ENCODE measurements at places on chromosomes 1 and 21.
A peak's percentile ranks its signal among the peaks of the same experiment; 100 is the strongest.

DNA sequence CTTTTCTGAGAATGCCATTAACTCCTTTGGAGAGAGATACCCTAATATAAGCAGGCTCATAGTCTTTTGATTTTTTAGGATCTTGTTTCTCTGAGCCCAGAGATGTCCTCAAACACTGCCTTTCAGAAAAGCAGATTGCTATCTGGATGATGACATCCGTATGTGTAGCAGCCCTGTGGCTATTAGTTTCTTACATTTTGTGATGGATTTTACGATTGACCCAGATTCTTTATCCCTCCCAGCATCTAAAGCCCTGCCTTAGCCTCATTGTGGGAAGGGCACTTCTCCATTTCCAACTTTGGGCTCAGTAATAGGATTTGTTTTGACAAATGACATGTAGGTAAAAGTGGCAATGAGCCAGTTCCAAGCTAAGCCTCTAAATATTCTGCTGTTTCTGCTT, 300.3 kb downstream of the TTLL7 start:
- no peak for DNase-seq

- no peak for DNase-seq
Measured at GRCh38 chr1:208513799-208514198, 269.6 kb upstream of the PLXNA2 start.

GRCh38 chr1:206516728-206516990, 9.3 kb downstream of the RASSF5 start:
- DNase-seq = no peak

- DNase-seq = no peak
Measured at GRCh38 chr21:41972511-41973205, 18.8 kb upstream of the C2CD2 start.

- no peak for DNase-seq
Measured at GRCh38 chr1:236407059-236407458, 13.0 kb downstream of the EDARADD start.

DNA sequence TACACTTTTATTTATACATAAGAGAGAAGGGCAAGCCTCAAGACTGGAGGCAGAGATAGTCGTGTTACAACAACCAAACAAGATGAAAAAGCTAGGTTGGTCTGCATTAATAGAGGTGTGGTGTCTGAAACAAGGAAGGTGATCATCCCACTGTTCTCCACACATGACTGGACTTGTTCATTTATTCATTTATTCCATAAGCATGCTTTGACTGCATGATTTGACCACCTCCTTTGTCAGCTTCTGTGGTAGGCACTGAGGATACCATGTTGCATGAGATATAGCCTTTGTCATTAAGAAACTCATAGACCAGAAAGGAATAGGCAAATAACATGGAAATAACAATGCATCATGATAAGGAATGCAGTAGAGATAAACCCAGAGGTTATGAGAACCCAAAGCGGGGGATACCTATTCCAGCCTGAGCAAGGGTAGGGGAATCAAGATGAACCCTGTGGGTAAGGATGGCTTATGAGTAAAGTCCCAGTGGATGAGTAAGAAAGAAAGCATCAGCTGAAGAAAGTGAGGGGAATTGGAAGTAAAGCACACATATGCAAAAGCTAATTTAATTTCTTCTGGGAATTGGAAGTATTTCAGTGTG, 173.7 kb upstream of the FGGY start:
- no peak for DNase-seq

DNA sequence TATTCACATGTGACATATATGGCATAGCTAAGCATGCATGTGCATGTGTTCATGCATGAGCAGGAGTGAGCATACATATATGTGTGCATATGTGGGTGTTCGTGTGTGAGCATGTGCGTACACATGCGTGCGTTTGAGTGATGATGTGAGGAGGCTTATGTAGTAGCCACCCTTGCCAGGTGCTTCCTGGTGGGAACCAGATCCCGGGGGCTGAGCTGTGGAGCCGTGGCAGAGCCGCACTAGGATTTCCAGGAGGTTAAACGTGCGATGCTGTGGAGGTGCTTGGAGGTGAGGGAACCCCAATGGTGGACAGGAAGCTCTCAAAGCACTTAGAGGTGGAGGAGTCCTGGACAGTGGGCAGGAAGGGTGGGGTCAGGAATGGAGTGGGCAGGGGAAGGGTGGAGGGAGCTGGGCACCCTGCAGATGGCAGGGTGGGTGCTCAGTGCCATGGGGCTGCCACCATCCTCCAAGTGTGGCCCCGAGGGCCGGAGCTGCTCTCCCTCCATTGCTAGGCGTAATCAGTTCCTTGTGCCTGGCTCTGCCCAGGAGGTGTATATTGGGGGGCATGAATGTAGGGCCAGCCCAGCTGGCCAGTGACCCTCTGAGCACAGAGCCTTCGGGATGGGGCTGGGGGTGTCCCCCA, 48.5 kb downstream of the COL18A1 start:
- DNase-seq = no peak

- no peak for DNase-seq
Measured at GRCh38 chr1:201916649-201917249, 28.1 kb downstream of the SHISA4 start.

- peak; percentile 63 for DNase-seq
Measured at GRCh38 chr1:28601696-28602095, 9.6 kb downstream of the RAB42 start.

DNA sequence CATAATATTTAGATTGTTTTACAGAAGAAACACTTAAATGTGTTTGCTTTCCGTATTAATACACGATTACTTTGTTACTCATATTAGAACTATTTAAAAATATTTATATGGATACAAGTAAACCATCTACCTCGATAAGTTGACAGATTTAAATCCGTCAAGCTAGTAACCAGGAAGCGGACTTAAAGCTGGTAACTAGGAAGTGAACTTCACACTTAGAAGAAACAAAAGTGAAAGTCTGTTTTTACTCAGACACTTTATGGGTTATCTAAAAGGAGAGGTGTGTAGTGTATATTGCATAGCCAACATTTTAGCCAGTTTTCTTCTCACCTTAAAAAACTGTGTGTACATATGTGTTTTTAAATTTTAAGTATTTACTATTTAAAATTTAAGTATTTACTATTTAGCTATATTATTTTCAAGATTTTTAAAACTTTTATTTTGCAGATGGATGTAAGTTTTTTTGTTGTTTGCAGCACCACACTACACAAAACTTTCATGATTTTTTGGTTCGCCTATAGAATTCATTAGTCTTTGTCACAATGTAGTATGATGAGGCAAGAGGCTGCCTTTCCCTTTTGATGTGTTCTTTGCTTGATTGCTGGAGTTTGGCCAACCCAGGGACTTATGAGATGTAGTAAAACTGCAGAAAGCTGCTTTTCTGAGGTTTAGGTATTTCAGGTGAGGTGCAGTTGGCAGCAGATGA, 2.7 kb downstream of the USP25 start:
- DNase-seq = no peak

DNA sequence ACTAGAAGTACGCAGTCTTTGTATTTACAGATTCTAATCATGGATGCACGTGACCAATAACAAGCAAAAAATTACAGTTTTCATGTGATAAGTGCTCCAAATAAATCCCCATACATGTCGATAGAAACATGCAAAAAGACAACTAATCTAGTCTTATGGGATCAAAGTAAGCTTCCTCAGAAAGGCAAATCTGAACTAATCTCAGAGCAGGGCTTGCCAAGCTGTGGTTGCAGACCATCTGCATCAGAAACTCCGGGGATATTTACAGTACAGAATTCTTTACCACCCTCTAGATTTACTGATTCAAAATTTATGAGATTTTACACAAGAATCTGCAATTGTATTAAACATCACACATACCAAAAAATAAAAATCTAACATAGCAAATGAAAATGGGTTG, 1435.5 kb downstream of the MRPL39 start:
- DNase-seq = no peak

- no peak for DNase-seq
Measured at GRCh38 chr1:3671371-3672180, 19.3 kb downstream of the TP73 start.

DNA sequence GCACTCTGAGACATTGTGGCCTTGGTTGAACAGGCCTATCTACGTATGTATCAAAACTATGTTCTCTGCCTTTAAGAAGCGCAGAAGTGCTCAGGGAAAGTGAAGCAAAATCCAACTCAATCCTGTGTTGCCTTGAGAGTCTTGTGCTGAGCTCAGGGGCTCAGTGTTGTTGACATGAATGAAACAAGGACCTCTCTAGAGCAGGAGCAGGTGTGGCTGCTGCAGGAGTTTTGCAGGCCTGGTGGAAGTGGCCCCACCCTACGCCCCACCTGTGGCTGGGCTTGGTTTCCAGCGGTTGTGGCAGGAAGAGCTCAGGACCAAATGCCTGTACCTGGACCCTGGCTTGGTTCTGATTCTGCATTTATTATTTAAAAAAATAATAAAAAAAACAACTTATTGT, 20.9 kb downstream of the CA6 start:
- DNase-seq = no peak

- DNase-seq = no peak
Measured at GRCh38 chr1:16981269-16981849, 939 bp upstream of the MFAP2 start.

DNA sequence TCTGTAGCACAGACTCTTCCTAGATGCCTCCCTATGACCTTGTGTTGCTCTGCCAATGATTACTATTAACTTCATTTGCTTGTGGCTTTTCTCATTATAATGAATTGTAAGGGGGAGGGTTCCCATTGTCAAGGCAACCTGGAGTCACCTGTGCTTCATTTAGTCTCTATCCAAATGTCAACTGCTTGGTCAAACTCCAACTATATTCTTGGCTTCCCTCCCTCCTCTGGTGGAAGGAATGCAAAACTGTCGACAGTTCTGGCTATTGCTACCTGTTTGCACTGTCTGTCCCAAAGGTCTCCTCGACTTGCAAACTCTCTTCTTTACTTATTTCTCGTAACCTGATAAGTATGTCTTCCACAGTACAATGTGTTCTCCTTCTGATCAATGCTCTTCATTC, 100.3 kb downstream of the CACNA1E start:
- DNase-seq = no peak

DNA sequence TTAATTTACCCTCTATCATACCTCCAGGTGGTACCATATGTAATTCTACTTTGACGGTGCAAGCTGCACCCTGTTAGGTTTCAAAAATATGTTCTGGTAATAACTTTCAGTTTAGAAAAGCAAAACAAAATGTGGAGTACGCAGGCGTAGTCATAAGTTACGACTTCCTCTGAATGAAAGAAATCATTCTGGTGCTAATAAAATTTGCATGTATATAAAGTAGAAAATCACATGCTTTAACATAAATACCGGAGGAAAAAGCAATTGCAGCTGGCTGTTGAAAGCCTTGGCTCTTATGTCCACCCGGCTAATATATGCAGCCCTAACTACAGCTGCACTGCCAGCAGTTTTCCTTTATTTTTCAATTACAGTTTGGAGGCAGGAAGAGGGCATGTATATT, 65.2 kb upstream of the TMPRSS15 start:
- DNase-seq = no peak

DNA sequence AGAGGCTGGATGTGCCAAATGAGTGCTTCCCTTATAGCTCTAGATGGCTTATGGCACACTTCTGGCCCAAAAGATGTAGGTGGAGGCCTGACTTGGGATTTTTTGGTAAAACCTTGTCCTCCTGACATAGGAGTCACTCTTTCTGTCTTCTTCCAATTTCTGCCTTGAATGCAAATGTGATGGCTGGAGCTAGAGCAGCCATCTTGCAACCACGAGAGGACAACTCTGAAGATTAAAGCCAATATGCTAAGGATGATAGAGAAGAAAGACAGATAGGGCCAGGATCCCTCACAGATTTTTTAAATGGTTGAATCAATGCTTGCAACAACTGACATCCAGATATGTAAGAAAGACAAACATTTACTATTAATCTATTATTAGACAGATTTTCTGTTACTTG, 8.5 kb upstream of the GPR137B start:
- no peak for DNase-seq

GRCh38 chr1:3631320-3632260, 6.8 kb downstream of the TPRG1L start:
- DNase-seq = no peak

- no peak for DNase-seq
Measured at GRCh38 chr1:205772607-205773032, 2.7 kb downstream of the RAB29 start.

- DNase-seq = no peak
Measured at GRCh38 chr1:30147188-30147587, 576.2 kb downstream of the MATN1 start.

- DNase-seq = peak; percentile 4
Measured at GRCh38 chr1:173914366-173914871, 2.7 kb downstream of the SERPINC1 start.

- no peak for DNase-seq
Measured at GRCh38 chr1:59446257-59446901, 149.5 kb downstream of the FGGY start.

GRCh38 chr1:157771661-157772425, 5.1 kb downstream of the FCRL2 start:
- no peak for DNase-seq

GRCh38 chr1:167175901-167176300, 44.8 kb upstream of the POU2F1 start:
- DNase-seq = no peak

- no peak for DNase-seq
Measured at GRCh38 chr1:154934358-154934948, 2.1 kb downstream of the PMVK start.

DNA sequence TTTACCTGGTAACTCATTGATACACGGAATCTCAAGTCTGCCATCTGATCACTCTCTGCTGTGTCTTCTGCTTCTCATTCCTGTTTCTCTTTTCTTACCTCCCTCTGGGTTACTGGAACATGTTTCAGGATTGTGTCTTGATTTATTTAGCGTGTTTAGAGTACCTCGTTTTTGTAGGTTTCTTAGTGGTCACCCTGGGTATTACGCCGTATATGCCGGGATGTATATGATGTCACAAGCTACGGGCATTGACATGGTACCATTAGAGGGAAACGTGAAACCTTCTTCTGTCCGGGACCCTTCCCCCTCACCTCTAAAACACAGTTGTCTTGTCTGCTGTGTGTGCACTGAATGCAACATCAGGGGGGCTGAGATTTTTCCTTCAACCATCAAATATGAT, 2.8 kb downstream of the ACTRT2 start:
- DNase-seq = peak; percentile 5

GRCh38 chr1:85356130-85356529, 79.7 kb upstream of the BCL10 start:
- no peak for DNase-seq

DNA sequence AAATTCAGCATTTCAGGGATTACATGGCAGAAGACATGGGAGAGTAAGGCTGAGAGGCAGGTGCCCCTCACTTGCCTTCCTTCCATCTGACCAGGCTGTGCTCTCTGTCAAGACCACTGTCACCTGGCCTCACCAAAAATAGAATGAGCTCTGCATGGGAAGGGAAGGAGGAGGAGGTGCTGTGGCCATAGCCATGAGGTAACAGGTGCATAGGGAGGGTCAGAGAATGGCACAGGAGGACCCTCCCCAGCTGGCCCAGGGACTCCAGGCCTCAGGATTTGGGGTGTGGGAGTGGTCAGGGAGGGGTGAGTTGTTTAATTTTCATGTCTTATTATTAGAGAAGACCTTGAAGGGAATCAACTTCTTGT, 192.3 kb downstream of the FCRL5 start:
- no peak for DNase-seq
